ENCODE measurements at places on chromosomes 1 and 21.

- no peak for DNase-seq
Measured at GRCh38 chr1:31801458-31801857, 14.4 kb downstream of the SPOCD1 start.

- DNase-seq, result no peak
Measured at GRCh38 chr1:108704496-108704895, 8.2 kb upstream of the FNDC7 start.

- DNase-seq, result no peak
Measured at GRCh38 chr21:32278103-32278502, 746 bp downstream of the MIS18A start.

DNA sequence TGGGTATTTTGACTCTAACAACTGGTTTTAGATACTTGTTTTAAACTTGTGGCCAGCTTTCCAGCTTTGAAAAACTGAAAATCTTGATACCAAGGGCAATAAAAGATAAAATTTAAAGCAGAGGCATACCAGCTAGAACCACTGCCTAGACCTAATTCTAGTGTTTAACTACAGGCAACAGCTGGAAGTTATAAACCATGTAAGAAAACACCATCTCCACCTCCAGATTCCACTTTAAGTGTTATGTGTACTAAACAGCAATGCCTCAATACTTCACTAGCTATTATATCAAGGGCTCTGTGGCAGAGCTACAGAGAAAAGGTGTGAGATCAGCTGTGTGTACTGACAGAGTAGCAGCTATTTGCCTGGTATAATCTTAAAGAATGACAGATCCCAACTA, 69.5 kb downstream of the LPAR3 start:
- no peak for DNase-seq

GRCh38 chr1:9018333-9018732, 7.9 kb downstream of the SLC2A7 start:
- DNase-seq, result no peak

GRCh38 chr1:66692681-66693080, 59.6 kb upstream of the DYNLT5 start:
- DNase-seq, result no peak

- no peak for DNase-seq
Measured at GRCh38 chr1:14848625-14849024, 250.1 kb downstream of the KAZN start.

DNA sequence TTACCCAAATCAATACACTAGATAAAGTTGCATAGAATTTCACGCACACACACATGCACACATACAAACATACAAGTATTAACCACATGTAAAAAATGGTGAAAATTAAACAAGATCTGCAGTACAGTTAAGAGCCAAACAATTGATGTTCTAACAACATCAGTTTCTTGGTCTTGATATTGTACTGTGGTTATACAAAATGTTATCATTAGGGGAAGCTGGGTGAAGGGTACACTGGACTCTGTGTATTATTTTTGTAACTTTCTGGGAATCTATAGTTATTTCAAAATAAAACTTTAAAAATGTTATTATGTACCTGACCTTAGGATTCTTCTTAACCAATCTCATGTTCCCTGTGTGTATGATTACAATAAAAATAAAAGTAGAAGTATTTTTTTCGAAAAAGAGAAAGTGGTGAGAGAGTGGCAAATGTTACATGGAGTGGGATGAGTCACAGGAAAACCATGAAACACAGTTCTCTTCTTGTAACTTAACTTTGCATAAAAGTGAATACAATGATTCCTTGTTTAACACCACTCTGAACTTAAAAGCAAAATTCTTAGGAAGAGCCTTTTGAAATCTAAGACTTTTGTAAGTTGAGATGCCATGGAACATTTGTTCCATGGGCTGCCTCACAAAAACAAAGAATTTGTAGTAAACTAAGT, 101.6 kb upstream of the RUNX1 start:
- DNase-seq, result no peak

DNA sequence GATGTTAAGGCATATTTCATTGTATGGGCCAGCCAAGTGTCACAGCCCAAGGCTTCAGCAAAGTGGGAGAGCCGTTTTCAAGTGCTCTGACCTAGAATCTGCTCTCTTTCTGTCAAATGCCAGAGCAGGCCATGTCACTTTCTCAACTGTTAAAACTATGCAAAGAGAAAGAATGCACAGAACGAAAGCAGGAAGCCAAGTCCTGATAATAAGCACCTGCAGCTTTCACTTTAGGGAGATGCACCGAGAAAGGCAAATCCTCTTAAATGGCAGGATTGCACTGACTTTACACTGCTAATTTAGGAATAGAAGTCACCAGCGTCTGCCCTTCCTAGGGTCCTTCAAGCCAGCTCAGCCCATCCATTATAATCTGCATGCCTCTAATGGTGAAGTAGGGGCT, 49.2 kb upstream of the NTPCR start:
- no peak for DNase-seq

DNA sequence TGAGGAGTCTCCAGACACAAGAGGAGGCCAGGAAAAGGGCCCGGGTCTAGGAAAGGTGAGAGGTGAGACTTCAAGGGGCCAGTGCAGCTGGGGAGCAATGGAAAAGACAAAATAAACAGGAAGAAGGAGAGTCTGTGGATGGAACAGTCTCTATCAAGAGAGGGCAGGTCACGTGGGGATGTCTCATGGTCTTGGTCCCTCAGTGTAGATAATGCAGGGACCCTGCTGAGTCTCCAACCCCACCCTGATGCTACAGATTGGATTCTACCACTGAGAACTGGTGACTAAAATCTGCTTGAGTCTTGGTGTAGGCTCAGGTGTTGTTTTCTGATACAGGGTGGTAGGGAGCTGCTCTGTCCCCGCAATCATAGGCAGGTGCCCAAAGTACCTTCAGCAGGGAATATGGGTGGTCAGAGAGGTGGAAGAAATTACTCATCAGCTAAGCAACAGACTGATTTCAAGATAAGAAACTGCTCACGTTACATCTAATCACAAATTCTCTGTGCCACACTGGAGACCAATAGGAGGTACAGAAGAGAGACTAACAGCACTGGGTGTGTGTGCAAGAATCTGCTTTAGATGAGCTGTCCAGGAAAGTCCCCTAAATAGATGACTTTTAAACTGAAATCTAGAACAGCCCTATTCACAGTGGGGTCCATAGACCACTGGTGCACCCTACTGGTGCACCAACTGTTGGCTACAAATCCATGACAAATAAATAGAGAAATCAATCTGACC, 101.5 kb upstream of the TLR5 start:
- no peak for DNase-seq

GRCh38 chr1:78619803-78620579, at the start of gene IFI44L:
Gene IFI44L, plus strand, starts transcription at chr1:78620448. Its CDS starts 7,468 bp downstream, at chr1:78627916.
- no peak for DNase-seq

- no peak for DNase-seq
Measured at GRCh38 chr21:16116798-16117197, 387.0 kb downstream of the USP25 start.

- DNase-seq, result peak; percentile 91
Measured at GRCh38 chr1:66929999-66930822, 5.4 kb downstream of the MIER1 start.

- no peak for DNase-seq
Measured at GRCh38 chr21:27837936-27838335, 871.0 kb upstream of the ADAMTS5 start.

DNA sequence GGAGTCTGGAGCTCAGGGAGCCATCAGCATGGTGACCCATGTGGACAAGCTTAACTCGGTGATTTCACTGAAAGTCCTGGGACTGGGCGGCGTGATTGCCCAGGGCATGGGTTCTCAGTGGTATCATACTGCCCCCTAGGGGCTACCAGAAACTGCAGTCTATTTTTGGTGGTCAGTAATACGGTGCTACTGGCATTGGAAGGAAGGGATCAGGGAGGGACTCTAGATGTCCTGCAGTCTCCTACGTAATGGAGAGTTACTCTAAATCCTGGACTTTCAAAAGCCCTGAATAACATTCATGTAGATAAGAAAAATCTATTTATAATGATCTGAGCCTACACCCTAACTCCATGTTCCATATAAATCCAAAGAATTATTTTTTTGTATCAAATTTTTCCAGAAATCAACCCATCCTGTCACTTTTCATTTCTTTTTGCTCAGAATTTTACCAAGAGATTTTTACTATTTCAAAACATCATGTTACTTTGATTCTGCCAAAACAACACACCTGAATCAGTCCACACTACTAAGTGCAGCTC, 37.3 kb downstream of the PABPC4 start:
- DNase-seq, result peak; percentile 99

GRCh38 chr1:58156124-58156468, 390.4 kb downstream of the OMA1 start:
- no peak for DNase-seq

GRCh38 chr1:171038284-171038683, 52.4 kb upstream of the FMO3 start:
- DNase-seq, result no peak

- no peak for DNase-seq
Measured at GRCh38 chr21:14414932-14415508, 32.1 kb upstream of the HSPA13 start.

GRCh38 chr1:31043631-31044030, 21.9 kb downstream of the PUM1 start:
- peak; percentile 43 for DNase-seq

DNA sequence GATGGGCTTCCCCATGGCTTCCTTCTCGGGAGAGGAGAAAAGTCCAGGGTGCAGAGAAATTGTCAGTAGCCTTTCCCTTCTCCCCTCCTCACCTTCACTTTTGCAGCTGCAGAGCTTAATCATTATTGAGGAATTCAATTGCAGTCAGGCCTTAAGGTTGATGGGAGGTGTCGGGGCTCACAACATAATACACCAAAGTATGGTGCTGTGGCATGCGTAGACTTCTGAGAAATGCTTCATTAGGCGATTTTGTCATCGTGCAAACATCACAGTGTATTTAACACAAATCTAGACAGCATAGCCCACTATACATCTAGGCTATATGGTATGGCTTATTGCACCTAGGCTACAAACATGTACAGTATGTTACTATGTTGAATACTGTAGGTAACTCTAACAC, 100.2 kb upstream of the PPM1J start:
- no peak for DNase-seq

DNA sequence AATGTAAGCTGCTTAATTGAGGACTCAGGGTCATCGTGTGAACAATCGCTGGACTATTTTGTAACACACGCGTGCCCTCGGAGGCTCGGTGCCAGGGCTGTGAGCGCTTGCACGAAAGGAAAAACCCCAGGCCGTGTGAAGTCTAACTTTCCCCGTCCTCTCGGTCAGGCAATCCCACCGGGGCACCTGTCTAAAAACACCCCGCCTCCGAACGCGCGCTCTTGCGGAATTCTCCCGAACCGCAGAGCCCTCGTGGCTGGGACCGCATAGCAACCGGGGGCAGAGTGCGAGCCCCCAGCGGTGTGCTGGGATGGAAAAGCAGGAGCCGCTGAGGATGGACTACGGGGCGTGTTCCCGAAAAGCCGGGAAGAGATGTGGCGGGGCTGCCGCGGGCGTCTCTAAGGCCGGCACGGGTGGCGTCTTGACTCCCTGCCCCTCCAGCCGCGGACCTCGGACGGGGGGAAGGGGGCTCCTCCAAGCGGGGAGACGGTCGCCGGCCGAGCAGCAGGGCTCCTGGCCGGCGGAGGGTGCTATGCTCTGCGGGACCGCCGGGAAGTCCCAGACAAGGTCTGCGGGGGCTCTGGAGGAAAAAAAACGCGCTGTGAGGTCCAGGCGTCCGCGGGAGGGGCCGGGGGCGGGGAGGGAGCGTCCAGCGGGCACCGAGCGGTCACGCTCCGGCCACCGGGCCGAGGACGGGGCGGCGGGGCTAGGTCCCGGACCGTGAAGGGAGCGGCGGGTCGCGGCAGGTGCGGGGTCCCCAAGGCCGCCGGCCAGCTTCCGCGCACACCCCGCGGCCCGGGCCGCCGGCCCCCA, 936 bp downstream of the ZBTB21 start:
- DNase-seq, result peak; percentile 31

DNA sequence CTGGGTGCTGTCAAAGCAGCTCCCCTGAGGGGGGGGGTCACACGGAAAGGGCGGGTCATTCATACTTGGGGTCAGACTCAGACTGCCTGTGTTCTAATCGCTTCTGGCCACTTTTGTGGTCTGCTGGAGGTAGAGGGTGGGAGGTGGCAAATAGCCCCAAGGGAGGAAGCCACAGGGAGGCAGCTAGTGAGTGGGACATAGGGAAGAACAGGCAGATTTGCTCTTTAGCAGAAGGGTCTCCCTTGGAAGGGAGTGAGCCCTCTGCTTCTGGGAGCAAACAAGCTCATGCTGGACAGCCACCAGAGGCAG, 24.5 kb downstream of the ACOT11 start:
- DNase-seq, result no peak
